ENCODE measurements at places on chromosomes 12 and 14.

- no peak for DNase-seq
Observed at GRCh38 chr12:120721866-120722265, 3.8 kb upstream of the ACADS start.

GRCh38 chr14:49677643-49678042 lies 10.4 kb downstream of the POLE2 start:
- no peak for DNase-seq

- DNase-seq: no peak
Observed at GRCh38 chr14:92638904-92639303, 109.5 kb downstream of the LGMN start.

DNA sequence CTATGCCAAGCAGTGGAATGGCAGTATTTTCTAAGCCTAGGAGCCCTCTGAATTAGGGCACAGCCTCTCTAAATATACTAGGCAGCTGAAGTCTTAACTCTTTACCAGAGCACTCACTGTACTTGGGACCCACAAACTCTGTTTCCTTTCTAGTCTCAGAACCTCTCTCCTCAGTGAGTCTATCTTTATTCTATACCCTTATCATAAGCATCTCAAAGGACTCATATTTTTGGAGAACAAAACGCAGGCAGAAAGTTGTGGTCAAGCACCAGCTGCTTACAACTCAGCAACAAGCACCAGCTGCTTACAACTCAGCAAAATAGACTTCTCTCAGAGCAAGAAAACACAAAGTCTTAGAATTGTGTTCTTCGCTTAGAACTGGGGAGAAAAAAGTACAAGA lies 993 bp downstream of the CCDC196 start:
- DNase-seq: no peak

GRCh38 chr12:30877105-30877875 lies 49.3 kb upstream of the TSPAN11 start:
- peak; percentile 100 for DNase-seq

DNA sequence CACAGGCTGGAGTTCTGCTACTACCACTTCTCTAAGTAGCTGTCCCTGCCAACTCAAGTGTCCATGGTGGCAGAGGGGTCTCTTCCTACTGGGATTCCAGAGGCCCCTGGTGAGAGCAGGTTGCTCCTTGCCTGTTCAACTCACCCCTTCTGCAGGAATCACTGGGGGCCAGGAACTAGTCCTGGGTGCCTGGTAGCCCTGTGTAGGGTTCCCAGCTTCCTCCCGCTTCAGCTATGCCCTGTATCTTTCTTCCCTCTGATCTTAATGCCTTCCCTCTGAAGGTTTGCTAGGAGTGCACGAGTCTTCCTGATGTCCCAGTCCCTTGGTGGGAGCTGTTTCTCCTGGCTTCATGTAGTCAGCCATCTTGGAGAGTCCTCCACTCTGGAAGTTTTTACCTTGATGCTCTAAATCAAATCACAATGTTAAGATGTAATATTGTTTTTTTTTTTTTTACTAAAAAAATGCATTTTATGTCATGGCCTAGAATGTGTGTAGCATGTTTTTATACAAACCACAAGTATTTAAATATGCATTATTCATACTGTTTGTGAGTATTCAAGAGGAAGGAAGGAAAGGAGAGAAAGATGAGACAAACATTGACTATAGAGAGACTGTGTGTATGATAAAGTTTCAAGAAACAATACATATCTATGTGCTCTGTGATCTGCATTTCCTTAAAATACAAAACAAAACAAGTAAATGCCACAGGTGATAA lies 54.7 kb downstream of the FRS2 start:
- no peak for DNase-seq

DNA sequence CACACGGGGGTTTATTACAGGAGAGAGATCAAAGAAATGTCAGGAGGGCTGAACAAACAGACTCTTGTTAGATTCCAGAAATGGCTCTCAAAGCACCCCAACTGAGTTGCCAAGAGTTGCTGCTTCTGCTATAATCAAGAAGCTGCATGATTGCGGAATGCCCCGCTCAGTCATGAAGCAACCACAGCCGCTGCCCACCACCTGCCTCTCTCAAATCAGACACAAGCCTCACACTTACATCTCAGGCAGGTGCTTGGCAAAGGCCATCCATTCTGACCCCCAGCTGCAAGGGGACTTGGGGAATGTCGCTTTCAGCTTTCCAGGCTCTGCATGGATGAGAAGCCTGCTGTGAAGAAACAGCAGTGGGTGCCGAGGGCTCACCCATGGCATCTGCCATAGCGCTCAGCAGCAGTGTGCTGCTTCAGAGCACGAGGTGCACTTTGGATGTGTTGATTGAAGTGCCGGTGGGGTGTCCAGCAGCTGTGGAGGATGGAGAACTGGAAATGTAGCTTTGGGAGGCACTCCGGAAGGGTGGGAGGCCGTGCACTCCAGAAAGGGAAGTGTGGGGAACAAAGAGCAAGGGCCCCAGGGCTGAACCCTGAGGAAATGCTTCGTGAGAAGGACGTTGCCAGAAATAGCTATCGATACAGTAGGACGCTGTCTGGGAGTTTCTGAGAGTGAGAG lies 37.7 kb downstream of the LRRC74A start:
- DNase-seq: peak; percentile 98

DNA sequence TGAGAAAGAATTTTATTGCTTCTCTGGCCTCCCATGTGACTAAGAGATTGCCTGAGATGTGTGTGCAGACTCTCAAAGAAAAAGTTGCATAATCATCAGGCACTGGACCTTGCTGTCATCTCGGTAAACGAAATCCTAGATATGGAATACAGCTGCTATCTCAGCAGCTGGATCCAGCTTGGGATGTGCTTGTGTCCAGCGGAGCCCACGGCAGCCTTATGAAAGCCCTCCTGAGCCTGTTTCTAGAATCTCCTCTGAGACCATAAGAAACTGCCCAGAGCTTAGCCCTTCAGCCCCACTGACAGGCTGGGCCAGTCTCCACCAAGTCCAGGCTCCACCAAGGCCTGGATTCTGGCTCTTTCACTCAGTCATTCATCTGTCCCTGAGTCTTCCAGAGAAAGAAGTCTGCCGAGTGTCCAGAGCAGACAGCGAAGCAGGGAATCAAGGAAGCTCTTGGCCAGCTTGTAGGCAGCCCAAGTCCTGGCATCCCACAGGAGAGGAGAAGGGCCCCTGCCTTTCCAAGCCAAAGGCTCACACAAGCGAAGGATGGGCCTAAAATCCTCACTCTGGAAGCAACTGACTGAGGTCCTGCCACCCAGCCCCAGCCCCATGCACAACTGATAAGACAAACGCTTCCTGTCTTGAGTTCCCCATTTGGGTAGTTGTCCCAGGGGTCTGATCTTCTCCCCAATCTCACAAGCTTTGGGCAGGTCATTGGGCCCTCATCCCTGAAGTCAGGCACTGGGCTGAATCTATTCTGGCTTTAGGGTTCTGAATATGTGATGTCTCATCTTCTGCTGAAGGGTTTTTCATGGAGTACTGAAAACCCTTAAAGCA lies 97.8 kb downstream of the SEC23A start:
- no peak for DNase-seq

GRCh38 chr12:31618228-31619025 lies 27.5 kb upstream of the DENND5B start:
- no peak for DNase-seq

DNA sequence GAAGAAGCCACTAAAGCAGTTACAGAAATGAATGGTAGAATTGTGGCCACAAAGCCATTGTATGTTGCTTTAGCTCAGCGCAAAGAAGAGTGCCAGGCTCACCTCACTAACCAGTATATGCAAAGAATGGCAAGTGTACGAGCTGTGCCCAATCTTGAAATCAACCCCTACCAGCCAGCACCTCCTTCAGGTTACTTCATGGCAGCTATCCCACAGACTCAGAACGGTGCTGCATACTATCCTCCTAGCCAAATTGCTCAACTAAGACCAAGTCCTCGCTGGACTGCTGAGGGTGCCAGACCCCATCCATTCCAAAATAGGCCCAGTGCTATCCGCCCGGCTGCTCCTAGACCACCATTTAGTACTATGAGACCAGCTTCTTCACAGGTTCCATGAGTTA lies 21.5 kb upstream of the SRGAP1 start:
- no peak for DNase-seq

- no peak for DNase-seq
Observed at GRCh38 chr12:90543841-90544240, 411.1 kb downstream of the CCER1 start.

- DNase-seq: no peak
Observed at GRCh38 chr12:90410962-90411361, 544.0 kb downstream of the CCER1 start.

- no peak for DNase-seq
Observed at GRCh38 chr14:97517566-97518234, 720.5 kb downstream of the VRK1 start.

DNA sequence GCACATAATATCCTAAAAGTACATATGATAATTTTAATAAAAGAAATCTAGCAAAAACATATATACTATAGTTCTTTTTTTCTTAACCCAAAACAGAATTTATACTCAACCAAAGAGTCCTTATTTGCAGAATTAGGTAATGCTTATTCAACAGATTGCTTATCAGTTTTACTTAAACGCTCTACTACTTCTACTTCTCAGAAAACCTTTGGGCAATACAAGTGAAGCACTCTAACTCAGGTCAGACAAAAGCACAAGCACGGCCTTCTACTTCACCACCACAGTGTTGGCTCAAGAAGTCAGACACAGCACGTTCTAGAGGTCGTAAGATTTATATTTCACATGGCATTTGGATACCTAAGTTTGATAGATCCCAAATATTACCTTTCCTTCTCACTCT lies 29.2 kb downstream of the DICER1 start:
- no peak for DNase-seq

GRCh38 chr12:15650399-15651128 lies 138.6 kb downstream of the EPS8 start:
- DNase-seq: no peak

GRCh38 chr12:102009796-102010195 lies 52.0 kb downstream of the WASHC3 start:
- no peak for DNase-seq

DNA sequence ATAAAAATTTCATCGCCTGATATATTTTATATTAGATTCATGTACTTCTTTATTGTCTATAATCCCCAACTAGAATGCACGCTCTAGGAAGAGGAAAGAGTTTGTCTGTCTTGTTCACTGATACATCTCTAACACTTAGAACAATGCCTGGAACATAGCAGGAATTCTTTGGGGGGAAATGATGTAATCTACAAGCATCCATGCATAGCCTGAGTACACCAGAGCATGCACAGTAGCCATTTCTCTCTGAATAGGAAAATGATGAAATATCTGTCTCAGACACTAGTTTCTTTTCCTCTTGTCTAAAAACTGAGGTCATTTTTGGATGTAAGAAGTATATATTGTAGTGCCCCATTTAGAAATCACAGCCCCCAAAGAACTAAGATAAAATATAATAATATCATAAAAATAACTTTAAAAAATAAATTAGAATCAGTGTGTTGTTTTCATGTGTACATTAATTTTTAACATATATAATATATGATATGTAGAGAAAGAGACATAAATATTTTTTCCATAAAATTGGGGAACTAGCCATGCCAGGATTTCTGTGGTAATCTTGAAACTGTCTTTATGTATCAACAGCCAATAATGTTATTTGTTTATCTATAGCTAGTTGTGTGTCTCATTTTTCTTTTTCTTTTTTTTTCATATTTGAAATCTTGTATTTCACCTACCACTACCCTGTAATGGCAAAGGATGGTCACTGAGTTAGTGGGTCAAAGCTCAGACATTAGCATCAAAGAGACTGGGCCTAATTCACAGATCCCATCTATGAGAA lies 155.6 kb upstream of the TMCC3 start:
- DNase-seq: no peak

DNA sequence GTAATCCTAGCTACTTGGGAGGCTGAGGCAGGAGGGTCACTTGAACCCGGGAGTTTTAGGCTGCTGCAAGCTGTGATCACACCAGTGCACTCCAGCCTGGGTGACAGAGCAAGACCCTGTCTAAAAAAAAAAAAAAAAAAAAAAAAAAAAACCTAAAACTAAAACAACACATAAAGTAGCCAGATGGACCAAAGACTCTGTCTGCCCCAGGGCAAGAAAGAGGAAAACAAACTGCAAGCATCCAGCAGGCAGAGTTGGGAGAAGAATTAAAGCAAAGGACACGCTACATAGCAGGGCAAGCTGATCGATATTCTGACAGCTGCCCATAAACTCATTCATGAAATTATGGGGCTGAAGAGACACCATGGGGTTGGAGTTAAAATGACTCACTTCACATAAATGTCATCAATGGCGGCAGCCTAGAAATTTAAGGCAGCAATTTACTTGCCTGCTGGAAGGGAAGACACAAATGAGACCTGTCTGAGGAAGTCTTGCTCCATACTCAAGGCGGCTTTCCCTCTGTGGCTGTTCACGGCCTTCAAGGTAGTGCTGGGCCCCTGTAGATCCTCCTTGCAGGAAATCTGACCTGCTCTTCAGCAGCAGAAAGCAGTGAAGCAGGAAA lies 259.1 kb upstream of the FKBP4 start:
- no peak for DNase-seq

GRCh38 chr12:1188016-1188415 lies 197.0 kb downstream of the ERC1 start:
- no peak for DNase-seq

GRCh38 chr12:17284873-17285272 lies 678.9 kb upstream of the LMO3 start:
- DNase-seq: no peak

GRCh38 chr12:29902043-29902442 lies 118.3 kb upstream of the TMTC1 start:
- no peak for DNase-seq

- no peak for DNase-seq
Observed at GRCh38 chr12:51270951-51271518, 820 bp upstream of the SMAGP start.

- DNase-seq: no peak
Observed at GRCh38 chr12:68267892-68268396, 14.5 kb upstream of the IL22 start.

- no peak for DNase-seq
Observed at GRCh38 chr12:91529829-91530228, 347.2 kb upstream of the DCN start.

- DNase-seq: no peak
Observed at GRCh38 chr14:76752744-76753143, 8.5 kb upstream of the VASH1 start.

GRCh38 chr12:32947206-32948067 lies 50.9 kb upstream of the PKP2 start:
- DNase-seq: no peak

DNA sequence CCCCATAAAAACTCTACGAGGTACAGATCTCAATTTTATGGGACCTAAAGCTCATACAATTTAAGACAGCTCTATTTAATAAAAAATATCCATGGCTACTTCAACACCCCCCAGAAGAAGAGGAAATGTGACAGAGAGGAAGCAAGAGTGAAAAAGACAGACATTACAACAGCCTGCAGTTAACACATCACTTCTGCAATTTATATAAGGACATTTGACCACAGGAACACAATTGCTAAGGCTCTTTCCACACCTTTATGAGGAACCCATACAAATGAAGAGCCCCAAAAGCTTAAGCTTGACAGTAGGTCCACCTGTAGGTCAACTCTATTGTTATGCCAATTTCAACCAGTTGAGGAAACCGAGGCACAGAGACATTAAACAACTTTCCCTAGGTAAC lies 5.6 kb downstream of the OR10P1 start:
- DNase-seq: no peak

DNA sequence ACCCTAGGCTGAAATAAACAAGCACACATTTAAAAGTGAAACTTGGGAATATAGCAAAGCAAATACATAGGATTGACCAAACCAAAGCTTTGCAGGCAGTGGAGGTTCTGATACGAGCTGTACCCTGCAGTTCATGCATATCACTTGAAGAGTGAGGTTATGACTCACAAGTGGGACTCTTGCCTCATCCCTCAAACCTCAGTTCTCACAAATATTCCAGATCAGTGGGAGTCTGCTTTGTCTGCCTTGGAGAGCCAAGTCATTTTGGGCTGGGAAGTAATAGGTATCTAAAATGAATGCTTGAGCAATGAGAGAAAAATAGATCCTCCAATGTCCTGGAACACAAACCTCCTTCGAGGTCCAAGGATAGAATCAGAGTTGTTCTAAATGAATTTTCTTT lies 116.4 kb downstream of the LRIG3 start:
- no peak for DNase-seq
